ENCODE measurements at places on chromosomes 6 and 20.
A peak's percentile ranks its signal among the peaks of the same experiment; 100 is the strongest.

- DNase-seq, result no peak
Measured at GRCh38 chr6:35051396-35051795, 89.7 kb downstream of the TCP11 start.

- no peak for DNase-seq
Measured at GRCh38 chr20:49692941-49693340, 20.7 kb downstream of the B4GALT5 start.

DNA sequence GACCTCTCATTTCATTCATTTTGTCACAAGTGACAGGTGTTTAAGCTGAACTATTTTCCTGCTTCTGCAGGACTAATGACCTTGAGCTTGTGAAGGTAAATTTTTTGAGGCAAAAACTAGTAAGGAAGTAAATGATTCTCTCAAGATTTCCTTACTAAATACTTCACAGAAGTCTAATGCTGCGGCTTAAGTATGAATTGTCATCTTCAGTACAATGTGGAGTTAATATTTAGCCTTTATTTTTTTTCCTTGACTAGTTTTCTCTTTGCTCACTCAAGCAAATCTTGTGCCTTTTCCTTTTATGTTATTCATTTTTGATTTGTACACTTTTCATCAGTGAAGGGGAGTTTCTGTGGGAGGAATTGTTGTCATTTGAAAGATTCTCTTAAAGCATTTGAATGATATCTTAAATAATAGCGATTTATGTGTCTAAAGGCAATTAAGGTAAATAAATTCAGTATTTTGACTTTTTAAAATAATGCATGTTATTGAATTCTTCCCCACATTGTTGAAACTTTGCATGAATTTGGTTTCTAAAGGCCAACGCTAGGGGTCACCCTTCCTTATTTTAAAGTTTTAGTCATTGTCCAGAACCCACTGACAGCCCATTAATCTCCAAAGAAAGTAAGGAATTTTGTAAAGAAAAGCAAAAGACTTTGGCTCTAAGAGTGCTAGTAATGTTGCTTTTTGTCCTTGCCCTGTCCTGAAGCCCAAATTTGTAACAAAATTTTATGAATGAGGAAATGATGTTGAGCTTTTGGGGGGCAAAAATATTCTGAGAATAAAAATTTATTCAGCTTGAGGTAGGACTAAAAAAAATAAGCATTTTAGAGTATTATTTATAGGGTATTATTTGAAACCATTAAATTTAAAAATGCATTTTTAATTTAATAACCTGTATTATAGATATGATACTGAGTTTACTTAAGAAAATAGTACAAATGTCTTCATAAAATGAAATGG lies 157.4 kb upstream of the LAMA2 start:
- peak; percentile 52 for DNase-seq

DNA sequence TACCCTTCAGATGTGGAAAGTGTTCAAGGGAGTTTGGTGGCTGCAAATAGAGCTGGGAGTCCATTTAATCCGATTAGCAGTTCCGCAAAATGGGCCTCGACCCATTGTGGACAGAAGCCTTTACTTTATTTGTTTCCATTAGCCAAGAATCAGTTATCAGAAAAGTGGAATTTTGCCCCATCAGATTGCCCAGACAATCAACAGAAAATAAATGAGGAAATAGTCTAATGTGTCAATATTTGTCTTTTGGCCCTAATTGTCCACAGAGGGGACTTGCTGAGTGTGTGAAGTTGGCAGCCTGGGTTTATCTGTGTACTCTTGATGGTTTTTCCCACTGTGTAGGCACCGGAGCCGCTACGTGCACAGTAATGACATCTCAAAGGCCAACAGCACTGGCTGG lies 134.3 kb downstream of the LINC00237 start:
- DNase-seq, result peak; percentile 75

DNA sequence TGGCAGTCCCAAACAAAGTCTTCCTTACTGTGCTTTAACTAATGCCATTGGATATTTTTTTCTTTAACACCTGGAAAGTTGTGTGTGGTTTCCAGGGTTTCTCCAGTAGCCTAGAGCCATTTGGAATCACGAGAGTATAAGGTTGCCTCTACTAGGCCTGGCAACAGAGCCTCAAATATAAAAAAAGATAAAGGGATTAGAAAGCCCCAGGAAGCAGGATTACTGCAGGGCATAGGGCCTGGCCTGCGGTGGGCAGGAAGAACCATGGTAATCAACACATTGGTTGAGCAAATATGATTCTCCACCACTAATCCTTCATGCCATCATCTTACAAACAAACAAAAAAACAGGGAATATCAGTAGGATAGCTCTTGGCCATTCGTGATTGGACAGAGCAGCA lies 177.8 kb upstream of the GGTLC1 start:
- no peak for DNase-seq

DNA sequence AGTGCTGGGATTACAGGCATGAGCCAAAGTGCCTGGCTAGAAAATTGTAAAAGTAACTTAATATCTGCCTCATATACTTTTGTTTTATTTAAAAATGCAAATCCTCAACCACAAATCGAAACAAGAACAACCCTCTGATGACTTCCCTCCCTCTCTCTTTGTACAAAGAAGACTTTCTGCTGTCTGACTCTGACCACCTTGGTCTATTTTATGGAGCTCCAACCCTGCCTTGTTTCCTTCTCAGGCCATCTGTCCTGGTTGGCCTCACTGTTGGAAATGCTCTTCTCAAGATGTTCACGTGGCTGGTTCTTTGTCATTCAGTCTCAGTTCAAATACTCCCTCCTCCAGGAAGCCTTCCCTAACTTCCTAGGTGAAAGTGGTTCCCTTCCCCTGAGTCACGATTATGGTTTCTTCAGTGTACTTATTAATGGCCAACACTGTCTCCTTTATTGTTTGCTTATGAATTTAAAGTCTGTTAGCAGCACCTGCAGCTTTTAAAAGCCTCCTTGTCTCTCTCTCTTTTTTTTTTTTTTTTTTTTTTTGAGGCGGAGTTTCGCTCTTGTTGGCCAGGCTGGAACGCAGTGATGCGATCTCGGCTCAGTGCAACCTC lies 151.5 kb upstream of the SALL4 start:
- DNase-seq, result no peak

- DNase-seq, result no peak
Measured at GRCh38 chr20:25389401-25389857, 1.2 kb downstream of the ABHD12 start.

- DNase-seq, result no peak
Measured at GRCh38 chr6:164690702-164691500, 618.5 kb downstream of the C6orf118 start.
